ENCODE measurements at places on chromosomes 3 and 15. TPM values are rescaled to one million over a fixed set of nuclear protein-coding genes. Genes with fewer than 3 reads are reported as not detected.

DNA sequence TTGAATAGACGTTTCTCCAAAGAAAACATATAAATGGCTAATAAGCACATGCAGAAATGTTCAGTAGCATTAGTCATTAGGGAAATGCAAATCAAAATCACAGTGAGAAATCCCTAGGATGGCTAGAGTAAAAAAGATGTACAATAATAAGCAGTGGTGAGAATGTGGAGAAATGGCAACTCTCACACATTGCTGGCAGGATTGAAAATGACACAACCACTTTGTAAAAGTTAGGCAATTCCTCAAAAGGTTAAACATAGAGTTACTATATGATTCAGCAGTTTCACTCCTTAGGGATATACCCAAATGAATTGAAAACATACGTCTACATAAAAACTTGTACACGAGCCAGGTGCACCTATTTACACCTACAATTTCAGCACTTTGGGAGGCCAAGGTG lies 108.7 kb downstream of the ITPR1 start:
- H3K27ac ChIP-seq = no peak overlapping the region
- H3K36me3 ChIP-seq = no peaks in the 10 kb centered on the region
- no peak for DNase-seq
- no peaks in the 10 kb centered on the region for H3K4me1 ChIP-seq
- H3K27me3 ChIP-seq = peaks cover 6% of the 10 kb centered on the region

- no peak overlapping the region for H3K4me3 ChIP-seq
- no peak overlapping the region for H3K27ac ChIP-seq
- H3K4me1 ChIP-seq = no peaks in the 10 kb centered on the region
These were observed 10.6 kb downstream of the FBN1 start for GRCh38 chr15:48634893-48635292.

GRCh38 chr15:90645873-90646575 lies 71.1 kb upstream of the BLM start:
- peaks cover 11% of the 10 kb centered on the region for H3K36me3 ChIP-seq
- no peak overlapping the region for H3K4me3 ChIP-seq
- DNase-seq = no peak
- H3K4me1 ChIP-seq = no peaks in the 10 kb centered on the region

DNA sequence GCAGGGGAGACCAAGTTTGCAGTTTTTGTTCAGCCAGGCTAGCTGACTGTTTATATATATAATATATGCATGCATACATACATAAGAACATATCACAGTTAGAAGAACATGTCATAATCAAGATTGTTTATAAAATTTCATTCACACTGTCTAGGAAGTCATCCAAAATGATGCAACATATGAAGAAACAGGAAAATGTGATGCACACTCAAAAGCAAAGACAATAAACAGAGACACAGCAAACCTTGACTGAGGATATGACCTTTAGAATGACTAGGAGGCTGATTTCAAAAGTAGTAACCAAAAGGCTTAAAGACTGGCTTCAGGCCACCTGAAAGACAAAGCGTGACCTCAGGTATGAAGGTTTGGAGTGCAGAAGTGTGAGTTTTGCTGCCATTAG lies 166.2 kb upstream of the NDN start:
- no peaks in the 10 kb centered on the region for H3K4me1 ChIP-seq
- no peaks in the 10 kb centered on the region for H3K36me3 ChIP-seq
- no peak for DNase-seq
- H3K4me3 ChIP-seq = no peak overlapping the region
- H3K27me3 ChIP-seq = no peaks in the 10 kb centered on the region

DNA sequence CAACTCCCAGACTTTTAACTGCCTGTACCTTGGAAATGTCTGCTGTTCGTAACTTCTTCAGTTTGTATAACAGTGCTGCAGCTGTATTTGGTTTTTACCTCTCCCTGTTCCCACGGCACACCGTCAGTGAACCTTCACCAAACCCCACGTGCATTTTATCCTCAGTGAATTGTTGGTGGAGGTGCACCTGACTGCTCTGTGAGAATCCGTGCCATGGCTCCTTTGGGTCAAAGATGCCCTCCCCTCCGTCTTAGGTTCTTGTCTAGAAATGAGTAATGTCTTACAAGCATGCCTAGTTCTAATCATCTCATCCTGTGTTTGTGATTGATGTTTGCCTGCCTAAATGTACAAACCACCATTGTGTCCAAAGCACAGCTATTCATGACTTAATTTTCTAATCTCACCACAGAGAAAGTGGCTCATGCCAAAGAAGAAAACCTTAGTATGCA lies 28.2 kb downstream of the TPM1 start:
- no peaks in the 10 kb centered on the region for H3K4me1 ChIP-seq
- no peak overlapping the region for H3K4me3 ChIP-seq
- no peak overlapping the region for H3K27ac ChIP-seq
- no peaks in the 10 kb centered on the region for H3K27me3 ChIP-seq
- no peaks in the 10 kb centered on the region for H3K36me3 ChIP-seq

DNA sequence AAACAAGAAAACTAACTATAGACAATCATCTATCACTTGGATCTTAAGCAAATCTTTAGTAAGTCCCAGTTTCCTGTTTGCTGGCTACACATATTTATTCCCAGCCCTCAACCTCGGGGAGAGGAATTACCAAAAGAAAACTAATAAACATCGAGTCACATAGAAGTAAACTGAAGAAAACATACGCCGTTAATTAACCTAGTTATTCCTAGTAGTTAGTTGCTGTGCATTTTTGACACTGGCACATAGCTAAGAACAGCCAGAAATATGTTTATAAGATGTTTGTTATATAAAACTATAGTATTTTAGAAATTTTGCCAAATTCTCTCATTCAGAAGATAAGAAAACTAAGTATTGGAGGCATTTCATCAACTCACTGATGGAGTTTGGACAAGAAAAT lies 407.2 kb upstream of the ARHGEF26 start:
- H3K4me1 ChIP-seq = no peaks in the 10 kb centered on the region
- no peak overlapping the region for H3K4me3 ChIP-seq
- no peaks in the 10 kb centered on the region for H3K27me3 ChIP-seq
- no peak overlapping the region for H3K27ac ChIP-seq
- DNase-seq = no peak
- no peaks in the 10 kb centered on the region for H3K36me3 ChIP-seq

- H3K27me3 ChIP-seq = no peaks in the 10 kb centered on the region
- DNase-seq = peak; percentile 22
- no peaks in the 10 kb centered on the region for H3K36me3 ChIP-seq
- no peak overlapping the region for H3K4me3 ChIP-seq
- H3K27ac ChIP-seq = no peak overlapping the region
These were observed 2.1 kb upstream of the ARMC8 start for GRCh38 chr3:138184994-138185393.

- DNase-seq = peak; percentile 21
- H3K27me3 ChIP-seq = no peaks in the 10 kb centered on the region
- no peaks in the 10 kb centered on the region for H3K4me1 ChIP-seq
- no peak overlapping the region for H3K27ac ChIP-seq
These were observed 8.7 kb downstream of the BTD start for GRCh38 chr3:15610082-15610759.

The HTR3E gene
- total RNA-seq = not detected

The SLC28A1 gene
- not detected for total RNA-seq

The SEMA3G gene
- 4.2 TPM for total RNA-seq

The GRK7 gene
- not detected for total RNA-seq

The AADAC gene
- total RNA-seq = 3.8 TPM

The KCNMB2 gene
- not detected for total RNA-seq

The LDHAL6B gene
- not detected for total RNA-seq

The ALPK3 gene
- 2.0 TPM for total RNA-seq
